Renal cortical epithelial cell (primary cell): ENCODE measurements at places on chromosomes 12 and 14.

DNA sequence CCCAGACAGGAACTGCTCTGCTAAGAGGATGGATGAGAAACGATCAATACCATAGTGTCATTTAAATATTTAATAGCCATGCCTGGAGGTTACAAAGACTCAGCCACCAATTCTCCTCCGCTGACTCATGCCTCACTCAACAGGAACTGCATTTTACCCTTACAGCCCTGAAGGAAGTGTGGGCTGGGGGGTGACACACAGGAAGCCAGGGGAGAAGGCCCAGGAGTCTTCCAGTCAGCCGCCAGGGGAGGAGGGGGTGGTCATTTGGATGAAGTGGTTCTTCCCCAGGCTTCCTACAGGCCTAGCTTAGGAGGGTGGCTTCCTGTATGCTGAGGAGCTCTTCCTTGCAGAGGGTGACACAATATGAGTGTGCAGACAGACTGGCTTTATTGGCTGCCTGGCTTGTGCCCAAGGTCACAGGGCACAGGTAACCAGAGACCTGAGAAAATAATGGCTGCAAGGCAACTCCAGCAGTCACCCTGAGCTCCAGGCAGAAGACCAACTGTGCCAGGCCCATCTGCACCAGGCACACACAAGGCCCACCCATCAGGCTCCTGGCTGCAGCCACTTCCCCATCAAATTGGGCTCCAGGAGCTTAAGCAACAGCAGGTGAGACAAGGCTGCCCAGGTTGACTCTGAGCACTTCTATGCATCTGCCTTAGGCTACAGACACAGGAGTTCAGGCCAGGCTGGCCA lies 30.6 kb upstream of the RPLP0 start:
- peak; percentile 96 for DNase-seq

- DNase-seq: peak; percentile 68
Measured at GRCh38 chr14:30803185-30803584, 71.2 kb upstream of the COCH start.

DNA sequence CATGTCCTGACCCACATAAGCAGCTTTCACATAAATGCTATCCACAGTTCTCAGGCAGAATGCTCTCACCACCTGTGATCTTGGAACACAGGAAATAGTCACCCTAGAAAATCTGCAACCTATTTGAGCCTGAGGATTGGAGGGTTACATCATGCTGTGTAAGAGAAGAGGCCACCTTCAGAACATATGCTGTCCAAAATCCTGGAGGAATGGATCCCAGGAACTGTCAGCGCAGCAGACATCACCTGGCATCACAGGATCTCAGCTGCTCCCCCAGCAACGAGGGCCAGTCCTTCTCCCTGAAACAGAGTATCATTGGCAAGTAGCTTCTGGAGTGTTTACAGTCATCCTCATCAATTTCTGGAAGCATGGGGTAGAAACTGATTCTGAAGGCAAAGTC lies 63.2 kb upstream of the LTA4H start:
- no peak for DNase-seq

- no peak for DNase-seq
Measured at GRCh38 chr14:67994531-67994930, 175.0 kb downstream of the RAD51B start.

DNA sequence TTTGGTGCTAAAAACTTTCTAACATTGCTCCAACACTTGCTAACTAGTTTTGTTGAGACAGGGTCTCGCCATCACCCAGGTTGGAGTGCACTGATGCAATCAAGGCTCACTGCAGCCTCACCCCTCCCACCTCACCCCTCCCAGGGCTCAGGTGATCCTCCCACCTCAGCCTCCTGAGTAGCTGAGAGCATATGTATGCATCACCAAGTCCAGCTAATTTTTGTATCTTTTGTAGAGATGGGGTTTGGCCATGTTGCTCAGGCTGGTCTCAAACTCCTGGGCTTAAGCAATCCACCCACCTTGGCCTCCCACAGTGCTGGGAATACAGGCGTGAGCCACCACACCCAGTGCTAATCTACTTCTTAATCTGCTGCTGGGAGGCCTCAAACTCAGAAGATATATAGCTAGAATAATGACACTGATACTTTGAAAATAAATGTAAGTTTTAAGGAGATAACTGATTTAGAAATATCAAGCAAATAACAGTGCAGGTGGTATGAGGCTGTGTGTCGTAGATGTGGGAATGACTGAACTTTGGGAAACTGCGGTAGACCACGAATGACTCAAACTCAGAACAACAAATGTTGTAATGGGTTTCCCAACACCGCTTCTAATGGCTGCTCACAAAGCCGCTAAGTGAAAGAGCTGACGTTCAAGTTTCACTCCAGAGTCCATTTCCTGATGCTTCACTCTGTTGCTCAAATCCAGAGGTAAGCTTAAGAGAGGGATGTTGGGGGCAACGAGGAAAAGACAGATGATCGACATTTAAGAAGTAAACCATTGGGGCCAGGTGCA lies 10.0 kb downstream of the TMCC3 start:
- peak; percentile 99 for DNase-seq

DNA sequence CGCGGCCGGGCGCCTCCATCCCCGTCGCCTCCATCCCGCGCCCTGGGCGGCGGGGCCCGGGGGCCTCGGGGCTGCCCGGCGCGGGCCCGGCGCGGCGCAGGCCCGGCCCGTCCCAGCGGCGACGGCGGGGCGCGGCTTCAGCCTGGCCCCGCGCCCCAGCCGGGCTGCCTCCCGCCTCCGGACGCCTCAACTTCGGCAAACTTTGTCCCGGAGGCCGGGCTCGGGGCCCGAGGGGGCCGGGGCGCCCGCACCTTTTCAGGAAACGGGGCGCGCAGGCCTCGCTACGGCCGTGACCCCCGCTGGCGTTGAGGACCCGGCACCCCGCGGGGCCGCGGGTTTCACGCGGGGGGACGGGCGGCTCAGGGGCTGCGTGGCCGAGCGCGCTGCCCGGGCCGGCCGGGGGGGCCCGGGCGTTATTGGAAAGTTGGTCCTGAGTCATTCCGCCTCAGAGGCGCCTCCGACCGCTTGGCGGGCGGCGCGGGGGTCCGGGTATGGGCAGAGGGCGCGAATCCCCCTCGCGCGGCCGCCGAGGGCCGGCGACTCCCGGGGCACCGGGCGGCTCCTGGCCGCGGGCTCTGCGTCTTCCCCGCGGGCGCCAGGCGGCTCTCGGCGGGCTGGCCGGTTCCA lies 575 bp downstream of the TRAF3 start:
- no peak for DNase-seq

DNA sequence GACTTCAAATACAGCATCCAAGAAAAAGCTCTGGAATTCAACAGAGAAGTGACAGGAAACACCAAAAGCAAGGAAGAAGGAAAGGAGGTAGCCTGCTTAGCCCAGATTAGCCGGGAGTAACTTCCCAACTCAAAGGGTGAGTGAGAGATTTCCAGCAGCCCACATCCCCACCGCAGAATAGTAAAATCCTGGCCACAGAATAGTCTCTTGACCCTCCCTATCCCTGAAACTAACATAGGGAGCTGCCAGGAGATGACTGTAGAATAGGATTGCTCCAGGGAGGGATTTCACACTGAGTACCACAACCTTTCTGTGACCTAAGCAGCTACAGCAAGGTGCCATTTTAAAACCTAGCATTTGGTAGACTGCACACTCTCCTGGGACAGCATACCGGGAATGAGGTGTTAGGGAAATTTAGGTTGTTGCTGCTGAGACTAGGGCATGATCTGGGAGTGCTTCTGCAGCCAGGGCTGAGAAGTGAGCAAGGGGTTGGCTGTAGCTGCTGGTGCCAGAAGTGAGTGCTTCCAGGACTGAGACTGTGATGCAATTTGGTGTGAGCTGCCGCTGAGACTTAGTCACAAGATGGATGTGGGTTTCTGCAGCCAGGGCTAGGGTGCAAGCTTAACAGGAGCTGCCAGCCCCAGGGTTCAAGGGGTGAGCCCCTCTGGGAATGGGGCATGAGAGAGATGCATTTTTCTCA lies 66.0 kb downstream of the TMTC3 start:
- DNase-seq: peak; percentile 2

- DNase-seq: no peak
Measured at GRCh38 chr12:108423486-108423885, 84.4 kb upstream of the CMKLR1 start.

- DNase-seq: no peak
Measured at GRCh38 chr12:112196196-112196875, 71.0 kb downstream of the TRAFD1 start.

DNA sequence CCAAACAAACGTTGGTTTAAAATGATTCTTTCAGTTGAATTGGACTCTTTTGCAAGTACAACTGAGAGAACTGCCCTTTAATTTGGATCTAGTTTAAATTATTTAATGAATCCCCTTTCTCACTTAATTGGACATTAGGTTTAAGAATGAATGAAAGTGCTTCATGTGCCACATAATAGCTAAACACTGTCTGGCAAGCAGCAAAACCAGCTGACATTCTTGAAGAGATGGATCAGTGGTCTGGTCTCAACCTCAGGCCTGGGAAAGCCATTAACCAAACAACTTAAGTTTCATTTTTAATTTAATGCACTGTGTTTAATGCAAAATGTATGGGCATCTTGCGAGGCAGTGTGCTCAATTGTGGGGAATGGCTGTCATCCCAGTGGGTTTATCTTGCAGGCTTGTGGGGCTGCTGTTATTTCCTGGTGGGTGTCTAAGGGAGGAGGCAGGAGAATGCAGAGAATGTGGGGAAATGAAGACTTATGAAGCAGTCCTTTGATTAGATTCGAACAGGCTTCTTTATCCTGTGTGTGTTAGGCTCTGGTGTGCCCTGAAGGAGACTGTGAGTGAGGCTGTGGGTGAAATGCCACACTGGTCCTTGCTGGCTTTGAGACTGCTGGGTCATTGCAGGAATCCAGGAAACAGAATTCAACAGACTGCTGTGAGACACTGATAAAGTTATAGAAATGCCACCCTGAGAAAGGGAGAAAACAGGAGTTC lies 144.1 kb upstream of the PELI2 start:
- peak; percentile 63 for DNase-seq

GRCh38 chr14:99212646-99213045 lies 59.4 kb downstream of the BCL11B start:
- no peak for DNase-seq

DNA sequence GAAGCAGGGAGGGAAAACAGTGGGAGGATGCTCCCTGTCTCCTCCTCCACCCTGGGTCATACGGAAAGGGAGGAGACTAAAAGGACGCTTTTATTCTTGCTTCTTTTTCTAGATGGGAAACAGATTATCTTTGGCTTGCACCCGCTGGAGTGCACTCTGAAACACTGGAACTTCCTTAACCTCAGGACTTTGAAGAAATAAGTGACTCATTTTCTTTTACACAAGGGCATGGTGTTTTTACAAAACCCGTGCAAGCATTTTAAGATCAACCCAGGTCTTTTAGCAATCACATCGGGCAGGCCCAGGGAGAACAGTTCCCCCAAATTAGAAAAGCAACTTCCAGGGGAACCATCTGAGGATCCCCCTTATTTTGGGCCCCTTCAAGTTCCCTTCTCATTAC lies 80.9 kb upstream of the TSPAN11 start:
- no peak for DNase-seq

GRCh38 chr12:125978286-125978685 lies 913.1 kb downstream of the AACS start:
- no peak for DNase-seq

DNA sequence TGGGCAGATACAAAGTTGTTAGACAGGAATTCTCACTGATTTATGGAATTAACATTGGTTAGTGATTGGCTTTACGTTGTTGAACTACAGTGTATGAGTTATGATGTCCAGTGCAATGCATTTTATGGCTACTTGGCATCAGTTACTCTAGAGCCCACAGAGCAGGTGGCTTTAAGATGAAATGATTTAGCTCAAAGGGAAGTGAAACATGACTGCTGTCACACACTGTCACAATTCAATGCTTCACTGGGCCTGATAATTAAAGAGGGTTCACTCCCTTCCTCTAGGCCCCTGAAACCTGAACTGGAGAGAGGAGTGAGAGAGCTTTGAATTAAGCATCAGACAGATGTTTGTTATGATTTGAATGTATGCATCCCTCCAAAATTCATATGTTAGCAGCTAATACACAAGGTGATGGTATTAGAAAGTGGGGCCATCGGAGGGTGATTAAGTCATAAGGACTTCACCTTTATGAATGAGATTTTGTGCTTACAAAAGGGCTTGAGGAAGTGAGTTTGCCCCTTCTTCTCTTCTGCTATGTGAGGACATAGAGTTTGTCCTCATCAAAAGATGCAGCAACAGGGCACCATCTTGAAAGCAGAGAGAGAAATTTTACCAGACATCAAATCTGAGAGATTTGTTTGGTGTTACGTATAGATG lies 175.8 kb upstream of the GRIN2B start:
- no peak for DNase-seq

- DNase-seq: peak; percentile 71
Measured at GRCh38 chr12:97308576-97309198, 153.9 kb upstream of the RMST start.

- no peak for DNase-seq
Measured at GRCh38 chr14:44388306-44388705, 118.8 kb downstream of the FSCB start.

GRCh38 chr14:59355091-59355490 lies 110.1 kb downstream of the GPR135 start:
- DNase-seq: no peak

- DNase-seq: no peak
Measured at GRCh38 chr12:30862486-30862885, 64.1 kb upstream of the TSPAN11 start.

GRCh38 chr14:99971941-99972747 lies 93.1 kb upstream of the EVL start:
- no peak for DNase-seq

GRCh38 chr14:44309331-44309730 lies 197.8 kb downstream of the FSCB start:
- peak; percentile 4 for DNase-seq

DNA sequence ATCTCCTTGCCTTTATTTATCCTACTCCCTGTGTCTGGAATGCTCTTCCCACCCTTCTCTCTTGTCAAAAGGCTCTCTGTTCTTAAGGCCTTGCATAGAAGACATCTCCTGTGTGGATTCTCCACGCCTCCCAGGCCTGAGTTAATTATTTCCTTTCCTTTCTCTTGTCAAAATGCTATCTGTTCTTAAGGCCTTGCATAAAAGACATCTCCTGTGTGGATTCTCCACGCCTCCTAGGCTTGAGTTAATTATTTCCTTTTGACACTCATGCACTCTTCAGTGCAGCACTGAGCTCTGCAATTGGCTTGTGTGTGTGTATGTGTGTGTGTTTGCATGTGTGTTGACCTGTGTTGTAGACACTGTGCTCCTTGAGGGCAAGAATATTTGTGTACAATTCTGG lies 52.1 kb upstream of the DCD start:
- DNase-seq: peak; percentile 74
